Cardiac septum (tissue), 1 donor: ENCODE measurements at places on chromosomes 2 and 18. TPM values are rescaled to one million over a fixed set of nuclear protein-coding genes. Genes with fewer than 3 reads are reported as not detected.

ITGB6 gene
- 0.05 TPM for total RNA-seq

C1QL2 gene
- not detected for total RNA-seq

UGT1A4 gene
- total RNA-seq: not detected

CCDC141 gene
- total RNA-seq: 162 TPM

PTGR3 gene
- total RNA-seq: 33.7 TPM

REG3G gene
- total RNA-seq: not detected

BOLL gene
- not detected for total RNA-seq

ATAD2B gene
- total RNA-seq: 14.3 TPM

FRZB gene
- 4.3 TPM for total RNA-seq

SLC9A4 gene
- total RNA-seq: not detected

TUBB8B gene
- not detected for total RNA-seq

ABCG8 gene
- not detected for total RNA-seq

KIAA2012 gene
- total RNA-seq: not detected

TMEM178A gene
- 2.6 TPM for total RNA-seq

ANKRD29 gene
- total RNA-seq: 3.9 TPM

DSG1 gene
- total RNA-seq: 0.89 TPM

AGPS gene
- total RNA-seq: 27.5 TPM

ZNF532 gene
- 71.8 TPM for total RNA-seq

SRD5A2 gene
- not detected for total RNA-seq

FBXO48 gene
- total RNA-seq: 0.92 TPM

SCLY gene
- 8.8 TPM for total RNA-seq

CTDSP1 gene
- 100 TPM for total RNA-seq
